ENCODE measurements at places on chromosomes 2 and 18. TPM values are rescaled to one million over a fixed set of nuclear protein-coding genes. Genes with fewer than 3 reads are reported as not detected.

PSTPIP2 gene
- total RNA-seq: 6.0 TPM

SESTD1 gene
- 15.3 TPM for total RNA-seq

NGEF gene
- 6.1 TPM for total RNA-seq

DNA sequence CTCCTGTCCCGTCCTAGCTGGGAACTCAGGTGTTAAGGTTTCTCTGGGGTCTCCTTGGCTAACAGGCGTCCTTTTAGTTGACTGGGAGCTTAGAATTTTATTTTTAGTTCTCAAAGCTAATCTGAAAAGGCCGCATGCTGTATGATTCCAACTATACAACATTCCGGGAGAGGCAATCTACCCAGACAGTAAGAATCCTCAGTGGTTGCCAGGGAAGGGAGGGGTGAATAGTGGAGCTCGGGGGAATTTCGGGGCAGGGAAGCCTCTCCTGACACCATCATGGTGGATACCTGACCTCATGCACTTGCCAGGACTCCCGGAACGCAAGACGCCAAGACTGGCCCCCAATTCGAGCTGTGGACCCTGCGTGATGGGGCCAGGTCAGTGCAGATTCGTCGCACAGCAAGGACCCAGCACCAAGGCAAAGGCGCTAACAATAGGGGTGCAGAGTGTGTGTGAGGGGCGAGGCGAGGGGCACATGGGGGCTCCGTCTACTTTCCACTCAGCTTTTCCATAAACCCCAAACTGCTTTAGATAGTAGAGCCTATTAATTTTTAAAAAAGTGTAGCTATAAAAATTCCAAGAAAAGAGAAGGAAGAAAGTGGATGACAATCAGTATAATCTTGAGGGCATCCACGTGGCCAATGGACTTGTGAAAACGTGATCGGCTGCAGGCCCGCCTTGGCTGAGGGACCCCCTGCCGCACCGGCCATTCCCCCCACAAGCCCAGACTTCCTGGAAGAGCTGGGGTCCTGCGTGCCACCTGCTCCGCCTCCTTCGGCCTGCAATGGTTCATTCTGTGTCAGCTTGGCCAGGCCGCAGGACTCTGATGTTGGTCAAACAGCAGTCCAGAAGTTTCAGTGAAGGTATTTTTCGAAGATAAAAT, 17.3 kb downstream of the PDCD1 start:
- DNase-seq: no peak

DNA sequence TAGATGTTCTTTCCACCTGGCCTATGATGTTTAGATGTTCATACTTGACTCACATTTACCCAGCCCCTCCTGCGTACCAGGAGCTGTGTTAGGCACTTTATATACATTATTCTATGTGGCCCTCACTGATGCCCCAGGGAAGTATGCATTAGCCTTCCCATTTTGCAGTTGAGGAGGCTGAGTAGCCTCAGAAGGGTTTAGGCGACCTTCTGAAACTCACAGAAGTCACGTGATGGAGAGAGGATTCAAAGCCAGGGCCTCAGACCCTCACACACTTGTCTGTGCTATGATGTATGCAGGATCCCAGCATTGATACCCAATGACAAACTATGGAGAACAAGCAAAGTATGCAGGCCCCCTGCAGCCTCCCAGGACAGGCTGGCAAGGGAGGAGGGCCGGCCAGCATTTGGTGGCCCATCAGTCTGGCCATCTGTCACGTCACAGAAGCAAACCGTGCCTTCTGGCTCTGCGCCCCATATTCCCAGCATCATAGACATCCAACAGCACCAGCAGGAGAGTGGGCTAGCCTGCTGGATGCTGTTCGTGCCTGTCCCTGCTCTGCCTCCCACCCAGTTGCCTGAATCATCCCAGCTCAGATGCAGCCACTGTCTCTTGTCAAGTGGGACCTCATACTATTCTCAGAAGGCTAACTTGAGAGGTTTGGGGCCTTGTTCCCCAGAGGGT, 33.6 kb downstream of the EHD3 start:
- no peak for DNase-seq

CHST9 gene
- total RNA-seq: 0.38 TPM
